Cortex of kidney (tissue), 1 donor: ENCODE measurements at places on chromosomes 5 and 9.

- no peak for DNase-seq
Measured at GRCh38 chr9:114696814-114697544, 15.0 kb upstream of the TEX48 start.

GRCh38 chr9:127546125-127546832 is 65.8 kb upstream of the STXBP1 start:
- DNase-seq: no peak

DNA sequence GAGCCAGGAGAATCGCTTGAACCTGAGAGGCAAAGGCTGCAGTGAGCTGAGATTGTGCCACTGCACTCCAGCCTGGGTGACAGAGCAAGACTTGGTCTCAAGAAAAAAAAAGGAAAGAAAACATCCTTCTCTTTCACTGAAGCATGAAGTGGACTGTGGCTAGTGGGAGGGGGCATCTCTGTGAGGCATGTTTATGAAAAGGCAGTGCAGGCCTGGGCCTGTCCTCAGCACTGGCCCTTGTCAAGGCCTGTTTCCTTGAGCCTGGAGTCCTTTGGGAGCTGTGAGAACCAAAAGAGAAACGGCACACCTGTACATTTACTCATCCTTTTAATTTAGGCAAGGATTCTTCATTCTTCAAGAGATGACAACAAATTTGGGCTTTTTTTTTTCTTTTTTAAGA is 18.3 kb upstream of the FUBP3 start:
- no peak for DNase-seq

GRCh38 chr9:123359546-123359945 is 3.5 kb downstream of the CRB2 start:
- no peak for DNase-seq

DNA sequence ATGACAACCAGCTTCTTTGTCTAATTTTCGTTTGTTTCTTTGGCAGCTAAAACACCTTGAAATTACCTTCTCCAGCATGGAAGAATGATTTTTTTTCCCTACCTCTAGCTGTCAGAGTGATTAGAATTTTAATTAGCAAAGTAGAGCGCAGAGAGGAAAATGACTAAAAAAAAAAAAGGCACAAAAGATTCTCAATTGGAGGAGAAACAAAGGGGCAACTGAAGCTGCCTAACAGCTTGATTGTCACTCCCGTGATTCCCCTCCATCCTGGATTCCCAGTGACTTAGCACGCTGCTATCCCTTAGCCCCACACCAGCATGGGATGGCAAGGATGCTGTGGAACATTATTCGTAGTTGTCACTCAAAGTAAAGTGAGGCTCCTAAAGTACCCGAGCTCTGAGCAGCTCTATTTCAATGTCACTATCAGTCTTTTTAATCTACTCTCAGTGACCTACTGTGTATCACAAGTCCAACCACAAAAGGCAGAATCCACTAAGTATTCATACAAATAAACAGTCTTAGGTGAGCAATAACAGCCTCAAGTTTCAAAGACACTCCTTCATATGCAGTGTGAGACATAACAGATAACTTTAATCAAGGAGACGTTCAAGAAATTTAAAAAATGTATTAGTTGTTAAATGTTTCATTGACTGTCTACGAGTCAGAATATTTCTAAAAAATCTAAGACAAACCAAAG is 710.0 kb upstream of the GRAMD2B start:
- DNase-seq: no peak

GRCh38 chr5:7676455-7676854 is 174.5 kb downstream of the CFAP90 start:
- no peak for DNase-seq

- no peak for DNase-seq
Measured at GRCh38 chr5:16603701-16604100, 13.1 kb downstream of the RETREG1 start.

GRCh38 chr9:7342229-7342628 is 457.3 kb downstream of the DMAC1 start:
- DNase-seq: no peak

DNA sequence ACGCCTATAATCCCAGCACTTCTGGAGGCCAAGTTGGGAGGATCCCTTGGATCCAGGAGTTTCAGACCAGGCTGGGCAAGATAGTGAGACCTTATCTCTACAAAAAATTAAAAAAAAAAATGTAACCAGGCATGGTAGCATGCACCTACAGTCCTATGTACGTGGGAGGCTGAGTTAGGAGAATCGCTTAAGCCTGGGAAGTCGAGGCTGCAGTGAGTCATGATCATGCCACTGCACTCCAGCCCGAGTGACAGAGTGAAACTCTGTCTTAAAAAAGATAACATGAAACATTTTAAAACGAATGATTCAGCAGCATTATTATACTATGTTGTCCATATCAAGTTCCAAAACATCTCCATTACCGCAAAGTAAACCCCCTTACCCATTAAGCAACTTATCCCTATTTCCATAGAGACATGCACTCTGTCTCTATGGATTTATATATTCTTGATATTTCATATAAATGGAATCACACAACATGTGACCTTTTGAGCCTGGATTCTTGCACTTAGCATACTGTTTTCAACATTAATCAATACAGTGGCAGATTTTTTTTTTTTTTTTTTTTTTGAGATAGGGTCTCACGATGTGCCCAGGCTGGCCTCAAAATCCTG is 56.9 kb upstream of the MTMR12 start:
- DNase-seq: no peak

DNA sequence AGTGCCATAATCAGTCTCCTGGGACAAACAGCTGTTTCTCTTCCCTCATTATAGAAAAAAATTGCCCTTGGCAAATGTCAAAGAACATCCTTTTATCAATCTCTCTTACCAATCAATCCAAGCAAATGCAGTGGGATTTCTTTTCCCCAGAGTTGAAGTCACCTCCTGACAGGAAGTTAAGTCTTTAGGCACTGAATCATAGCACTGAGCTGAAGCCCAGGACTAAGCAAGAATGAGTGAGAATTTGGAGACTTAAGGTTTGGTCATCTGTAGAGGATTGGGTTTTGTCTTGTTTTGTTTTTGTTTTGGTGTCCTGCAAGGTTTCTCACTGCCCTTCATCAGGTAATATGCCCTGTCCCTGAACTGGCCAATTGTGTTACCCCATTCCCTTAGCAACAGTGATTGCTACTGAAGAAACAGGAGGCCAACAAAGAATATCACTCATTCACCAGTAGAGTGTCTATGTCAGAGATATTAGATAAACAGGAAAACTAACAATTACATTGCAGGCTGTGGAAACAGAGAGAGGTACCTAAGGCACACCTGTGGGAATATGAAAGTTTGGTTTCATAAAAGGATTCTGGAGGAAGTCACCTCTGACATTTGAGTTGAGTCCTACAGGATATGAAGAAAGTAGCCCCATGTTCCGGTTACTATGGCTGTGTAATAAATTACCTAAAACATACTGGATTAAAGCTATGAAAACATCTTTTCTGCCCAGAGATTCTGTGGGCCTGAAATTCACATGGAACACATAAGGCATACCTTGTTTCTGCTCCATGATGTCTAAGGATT is 4.5 kb upstream of the FXN start:
- DNase-seq: no peak
